ENCODE measurements at places on chromosomes 5 and 9.

- DNase-seq, result no peak
These were observed 232.6 kb upstream of the ADAMTS16 start for GRCh38 chr5:4907571-4907970.

DNA sequence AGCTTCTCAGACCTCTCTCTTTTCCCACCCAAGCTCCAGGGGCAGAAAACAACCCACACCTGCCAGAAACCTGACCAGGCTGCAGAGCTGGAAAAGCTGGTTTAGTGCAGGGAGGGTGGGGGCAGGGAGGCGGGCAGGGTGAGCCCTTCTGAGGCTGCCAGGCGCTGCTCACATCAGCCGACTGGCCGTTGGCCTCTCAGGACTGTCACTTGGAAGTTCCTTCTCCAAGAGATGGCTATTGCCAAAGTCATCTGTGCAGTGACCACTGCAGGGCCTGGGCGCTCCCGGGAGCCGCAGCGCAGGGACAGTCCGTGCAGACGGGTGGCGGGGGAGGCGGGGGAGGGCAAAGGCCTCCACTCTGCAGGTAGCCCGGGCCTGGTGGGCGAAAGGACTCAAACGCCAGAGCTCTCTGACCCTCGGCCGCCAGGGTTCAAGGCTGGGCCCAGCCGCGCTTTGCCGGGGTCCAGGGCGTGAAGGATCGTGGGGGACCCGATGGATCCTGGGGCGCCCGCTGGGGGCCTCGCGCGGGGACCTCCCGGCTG is 205.0 kb upstream of the IER5L start:
- no peak for DNase-seq

DNA sequence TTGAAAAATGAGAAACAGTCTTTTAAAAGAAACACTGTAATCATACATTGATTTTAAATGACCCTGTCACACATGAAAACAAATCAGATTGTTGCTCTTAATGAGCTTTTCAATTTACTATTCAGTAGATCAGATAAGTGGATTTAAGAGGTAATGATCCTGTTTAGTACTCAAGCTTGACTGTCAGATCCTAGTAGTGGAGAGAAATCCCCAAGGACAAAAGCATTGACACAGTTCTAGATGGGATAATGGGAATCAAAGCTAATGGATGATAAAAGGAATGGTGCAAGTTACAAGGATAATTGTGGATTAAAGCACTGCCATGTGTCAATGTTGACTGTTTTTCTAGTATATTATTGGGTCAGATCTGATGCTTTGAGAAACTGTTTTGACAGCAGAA is 142.3 kb upstream of the TLX3 start:
- DNase-seq, result no peak

- DNase-seq, result no peak
These were observed 71.8 kb upstream of the NFIL3 start for GRCh38 chr9:91495450-91495849.

- no peak for DNase-seq
These were observed 63.5 kb upstream of the GARNL3 start for GRCh38 chr9:127201071-127201541.

DNA sequence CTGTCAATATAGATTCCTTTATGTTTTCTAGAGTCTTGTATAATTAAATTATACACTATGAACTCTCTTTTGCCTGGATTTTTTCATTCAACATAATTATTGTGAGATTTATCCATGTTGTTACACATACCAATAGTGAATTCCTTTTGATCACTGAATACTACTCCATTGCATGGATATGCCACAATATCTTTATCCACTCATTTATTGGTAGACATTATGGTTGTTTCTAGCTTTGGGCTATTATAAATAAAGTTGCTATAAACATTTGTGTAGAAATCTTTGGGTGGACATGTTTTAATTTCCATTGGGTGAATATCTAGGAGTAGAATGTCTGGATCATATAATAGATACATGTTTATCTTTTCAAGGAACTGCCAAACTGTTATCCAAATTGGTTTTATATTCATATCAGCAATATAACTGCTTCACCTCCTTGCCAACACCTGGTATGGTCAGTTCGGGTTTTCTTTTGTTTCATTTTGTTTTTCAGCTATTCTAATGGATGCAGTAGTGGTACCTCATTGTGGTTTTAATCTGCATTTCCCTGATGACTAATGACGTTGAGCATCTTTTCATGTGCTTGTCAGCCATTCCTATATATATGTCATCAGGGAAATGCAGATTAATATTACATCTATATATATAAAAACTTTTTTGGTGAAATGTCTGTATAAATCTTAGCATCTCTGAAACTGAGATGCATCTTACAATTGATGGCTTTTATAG is 32.1 kb upstream of the TCF7 start:
- no peak for DNase-seq

DNA sequence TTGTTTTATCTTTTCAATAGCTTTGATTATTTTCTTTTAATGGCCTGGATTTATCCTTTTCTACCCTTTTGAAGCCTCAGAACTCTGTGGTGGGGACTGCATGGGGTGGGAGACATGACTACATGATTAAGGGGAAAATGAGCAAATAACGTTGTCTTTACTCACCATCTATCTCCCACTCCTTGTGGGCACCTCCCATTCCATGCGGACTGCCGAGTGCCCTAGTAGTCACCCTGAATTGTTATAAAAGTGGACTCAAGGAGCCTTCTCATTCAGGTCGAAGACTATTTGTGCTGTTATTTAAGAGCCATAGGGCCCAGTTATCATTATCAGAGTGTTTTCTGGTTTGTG is 281.8 kb downstream of the MLLT3 start:
- DNase-seq, result no peak

DNA sequence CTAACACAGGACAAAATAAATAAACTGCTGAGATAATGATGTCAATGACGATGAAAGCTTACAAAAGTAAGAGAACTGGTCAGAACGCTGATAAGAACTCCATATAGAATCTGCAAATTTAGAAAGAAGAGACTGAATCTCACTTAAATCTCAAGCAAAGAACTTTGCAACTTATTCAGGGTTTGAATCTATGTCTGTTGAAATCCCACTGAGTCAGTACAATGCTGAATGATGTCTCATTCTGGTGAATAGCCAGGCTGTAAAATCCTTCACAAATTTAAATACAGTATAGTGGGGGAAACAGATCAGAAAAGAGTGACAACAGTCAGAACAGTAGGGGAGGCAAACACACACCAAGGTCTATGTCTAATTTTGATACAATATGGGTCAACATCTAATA is 38.9 kb upstream of the NR3C1 start:
- no peak for DNase-seq

DNA sequence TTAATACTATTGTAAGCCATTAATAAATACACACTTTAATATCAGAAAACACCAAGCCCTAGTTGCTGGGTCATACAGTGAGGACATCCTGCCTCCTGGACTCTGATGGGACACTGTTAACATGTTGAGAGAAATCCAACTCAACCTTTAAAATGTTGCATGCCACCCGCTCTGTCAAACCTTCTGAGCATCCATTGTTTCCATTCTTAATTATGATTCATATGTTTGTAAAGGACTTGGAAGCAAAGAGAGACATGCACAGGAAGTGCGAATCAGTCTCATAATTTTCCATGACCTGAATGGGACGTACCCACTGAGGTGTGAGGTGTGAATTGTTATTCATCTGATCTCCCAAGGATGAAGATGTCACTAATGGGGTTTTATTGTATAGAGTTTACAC is 186.4 kb downstream of the CAAP1 start:
- DNase-seq, result no peak

GRCh38 chr9:18795947-18796671 is 236.9 kb downstream of the SAXO1 start:
- DNase-seq, result no peak

GRCh38 chr9:90309809-90310520 is 332.7 kb downstream of the DIRAS2 start:
- DNase-seq, result no peak

DNA sequence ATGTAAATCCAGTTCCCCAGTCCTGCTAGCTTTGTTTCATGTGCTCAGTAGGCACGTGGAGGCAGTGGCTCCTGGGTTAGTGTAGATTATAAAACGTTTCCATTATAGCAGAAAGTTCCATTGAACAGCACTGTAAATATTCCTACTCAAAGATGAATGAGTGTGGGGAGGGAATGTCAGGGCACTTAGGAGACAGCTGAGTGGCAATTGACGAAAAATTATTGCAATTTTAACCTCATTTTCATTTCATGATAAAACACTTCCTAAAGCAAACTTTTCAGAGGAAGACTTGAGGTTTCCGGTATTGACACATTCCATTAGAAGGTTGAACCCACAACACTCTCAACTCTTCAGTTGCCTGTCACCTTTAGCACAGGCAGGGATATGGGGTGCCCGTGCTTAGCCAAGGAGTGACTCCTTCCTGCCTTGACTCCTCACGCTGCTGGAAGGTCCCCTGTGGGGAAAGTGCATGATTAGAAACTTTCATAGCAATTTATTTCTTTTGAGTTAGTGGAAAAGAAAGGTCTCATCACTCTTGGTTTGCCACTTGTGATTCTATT is 41.2 kb downstream of the SLC46A2 start:
- DNase-seq, result no peak
